ENCODE measurements at places on chromosomes 12 and 14.

DNA sequence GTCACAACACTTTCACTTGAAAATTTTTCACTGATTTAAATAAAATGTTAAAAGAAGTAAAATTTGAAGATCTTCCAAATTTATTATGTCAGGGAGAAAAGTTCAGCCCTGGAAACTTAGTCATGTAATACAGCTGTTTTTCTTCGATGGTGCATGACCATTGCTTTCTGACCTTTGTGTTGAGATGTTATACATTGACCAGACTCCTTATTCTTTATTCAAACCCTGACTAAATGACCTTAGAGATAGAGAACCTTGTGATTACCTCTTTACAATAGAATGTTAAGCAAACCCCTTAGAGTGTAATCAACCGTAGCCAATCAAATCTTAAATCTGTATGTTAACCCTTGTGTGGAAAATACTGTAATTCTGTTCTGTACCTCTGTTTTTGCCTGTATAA is 34.5 kb downstream of the PLCZ1 start:
- DNase-seq = no peak

DNA sequence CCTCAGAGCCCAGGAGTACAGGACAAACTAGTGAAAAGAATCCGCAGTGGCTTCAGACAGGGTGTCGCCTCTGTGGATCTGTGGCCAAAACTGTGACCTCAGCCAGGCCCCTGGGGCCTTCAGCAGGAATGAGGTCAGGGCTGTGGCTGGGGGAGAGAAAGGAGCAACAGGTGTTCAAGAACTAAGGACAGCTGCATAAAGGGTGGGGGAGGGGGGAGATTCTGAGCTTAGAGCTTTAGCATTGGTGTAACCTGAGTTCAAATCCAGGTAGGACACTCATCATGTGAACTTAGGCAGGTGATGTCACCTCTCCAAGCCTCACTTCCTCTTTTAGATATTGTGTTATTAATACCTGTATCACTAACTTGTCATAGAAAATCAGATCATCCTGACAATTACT is 40.9 kb upstream of the CORO1C start:
- DNase-seq = no peak

DNA sequence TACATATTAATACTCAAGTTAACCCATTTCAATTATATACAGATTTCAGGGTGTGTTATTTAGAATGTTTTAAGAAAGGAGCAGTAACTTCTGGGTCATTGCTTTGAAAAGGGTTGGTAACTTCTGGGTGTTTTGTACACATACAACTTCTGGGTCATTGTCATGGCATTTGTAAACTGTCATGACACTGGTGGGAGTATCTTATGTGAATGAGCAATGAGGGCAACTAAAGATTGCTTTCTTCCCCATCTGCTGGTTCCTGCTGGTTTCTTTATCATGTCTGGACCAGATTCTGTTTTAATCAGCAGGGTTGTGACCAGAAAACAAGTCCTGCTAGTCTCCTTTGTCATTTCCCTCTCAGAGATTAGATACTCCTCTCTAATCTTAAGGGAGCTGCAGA is 713.3 kb downstream of the LRFN5 start:
- DNase-seq = no peak

- peak; percentile 20 for DNase-seq
Measured at GRCh38 chr12:45260104-45260815, 44.4 kb downstream of the ANO6 start.

GRCh38 chr14:40164083-40164482 is 731.9 kb upstream of the FBXO33 start:
- DNase-seq = no peak

GRCh38 chr12:86735851-86736250 is 479.7 kb upstream of the MGAT4C start:
- DNase-seq = no peak

DNA sequence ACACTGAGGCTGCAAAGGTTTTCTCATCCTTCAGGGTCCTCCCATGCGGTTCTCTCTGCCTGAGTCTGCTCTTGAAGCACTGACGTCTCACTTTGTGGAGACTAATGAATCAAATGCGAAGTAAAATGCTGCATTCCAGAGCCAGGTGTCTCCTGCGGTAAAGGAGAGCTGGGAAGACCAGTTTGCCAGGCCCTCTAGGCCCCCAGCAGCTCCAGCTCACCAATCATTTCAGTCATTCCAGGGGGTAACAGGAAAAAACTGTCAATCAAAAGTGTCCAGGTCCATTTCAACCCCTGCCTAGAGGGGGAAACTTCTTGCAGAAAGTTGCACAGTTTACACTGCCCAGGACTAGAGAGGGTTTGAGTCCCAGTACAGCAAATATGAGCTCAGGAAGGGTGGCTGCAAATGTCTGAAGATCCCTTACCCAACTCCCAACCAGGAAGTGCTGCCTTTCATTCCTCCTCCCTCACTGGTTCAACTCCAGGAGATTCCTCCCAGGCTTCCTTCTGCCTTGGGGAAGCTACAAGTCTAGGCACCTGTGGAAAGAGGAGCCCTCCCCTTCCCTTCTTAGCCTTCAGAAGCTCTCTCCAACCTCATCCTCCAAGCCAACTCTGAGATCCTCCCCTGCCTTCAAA is 2.7 kb upstream of the NXPH4 start:
- DNase-seq = no peak

All from bone marrow (tissue), 2 donors.